Mucosa of gallbladder (tissue), 1 donor: ENCODE measurements at places on chromosomes 1 and 21. TPM values are rescaled to one million over a fixed set of nuclear protein-coding genes. Genes with fewer than 3 reads are reported as not detected.

Gene CFAP107
- total RNA-seq = not detected

Gene USH2A
- total RNA-seq = 0.03 TPM

Gene MPL
- not detected for total RNA-seq

Gene PRAMEF8
- not detected for total RNA-seq

Gene CD34
- total RNA-seq = 23.2 TPM

Gene ATF3
- total RNA-seq = 17.3 TPM

Gene KRTAP12-2
- not detected for total RNA-seq

Gene UTP11
- total RNA-seq = 17.7 TPM
